ENCODE measurements at places on chromosomes 11 and 22. TPM values are rescaled to one million over a fixed set of nuclear protein-coding genes. Genes with fewer than 3 reads are reported as not detected.
A peak's percentile ranks its signal among the peaks of the same experiment; 100 is the strongest.

The GRIK4 gene
- total RNA-seq, result 2.6 TPM

The AMPD3 gene
- 10.9 TPM for total RNA-seq

The SELENOO gene
- 57.9 TPM for total RNA-seq

The KRTAP5-11 gene
- not detected for total RNA-seq

The SLC5A1 gene
- 4.0 TPM for total RNA-seq

The C22orf15 gene
- 0.68 TPM for total RNA-seq

DNA sequence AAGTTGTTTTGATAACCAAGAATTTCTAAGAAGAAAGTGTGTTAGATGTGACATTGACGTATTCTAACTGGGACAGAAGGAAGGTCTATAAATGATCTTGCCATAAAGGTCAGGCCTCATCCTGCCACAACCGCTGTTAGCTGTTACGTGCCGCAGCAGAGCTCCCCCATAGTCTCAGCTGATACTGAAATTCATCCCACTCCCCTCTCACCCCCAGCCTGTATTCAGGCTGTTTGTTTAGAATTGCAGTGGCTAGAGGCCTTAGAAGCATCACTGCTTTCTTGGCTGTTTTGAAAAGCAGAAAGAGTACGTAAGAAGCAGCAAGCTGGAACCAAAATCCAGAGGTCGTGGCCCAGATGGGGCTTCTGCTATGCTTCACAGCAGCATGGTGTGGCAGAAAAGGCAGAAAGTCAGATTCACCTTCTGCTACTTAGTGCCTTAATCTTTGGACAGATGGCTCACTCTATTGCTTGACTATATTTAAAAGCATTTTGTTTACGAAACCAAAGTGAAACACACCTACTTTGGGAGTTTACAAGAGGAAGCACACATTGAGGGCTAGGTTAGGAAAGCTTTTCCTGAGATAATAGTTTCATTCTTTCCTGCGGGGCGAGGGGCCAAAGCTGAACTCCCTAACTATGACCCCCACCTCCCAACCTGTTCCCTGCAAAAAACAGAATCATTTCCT lies 950 bp upstream of the LAYN start:
- no peak for DNase-seq

GRCh38 chr11:82505379-82505778 lies 228.3 kb downstream of the FAM181B start:
- no peak for DNase-seq

- DNase-seq, result no peak
Observed at GRCh38 chr11:125833016-125833415, at the start of gene PATE4. TSS of gene PATE4 (plus strand) at chr11:125833316. CDS start at chr11:125833360, 44 bp downstream.

DNA sequence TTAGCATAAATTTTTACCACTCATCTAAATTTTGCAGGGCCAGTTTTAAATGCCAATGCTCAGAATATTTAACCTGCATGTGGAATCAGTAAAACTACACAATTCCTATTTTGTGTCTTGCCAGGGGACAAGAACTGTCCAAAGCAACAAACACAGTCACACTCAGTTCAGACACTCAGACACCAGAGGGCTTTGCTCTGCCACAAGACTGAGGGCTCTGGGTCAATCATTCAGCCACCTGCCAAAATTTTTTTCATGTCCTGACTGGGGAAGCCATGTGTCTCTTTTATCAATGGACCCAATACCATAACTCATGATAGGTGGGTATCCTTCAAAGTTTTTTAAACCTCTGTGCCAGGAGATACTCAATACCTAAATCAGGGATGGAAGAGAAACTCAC lies 304.0 kb upstream of the ANO3 start:
- no peak for DNase-seq

- DNase-seq, result no peak
Observed at GRCh38 chr11:126405906-126406305, 50.4 kb downstream of the ST3GAL4 start.

- DNase-seq, result no peak
Observed at GRCh38 chr11:126739499-126740145, 260.9 kb downstream of the KIRREL3 start.

DNA sequence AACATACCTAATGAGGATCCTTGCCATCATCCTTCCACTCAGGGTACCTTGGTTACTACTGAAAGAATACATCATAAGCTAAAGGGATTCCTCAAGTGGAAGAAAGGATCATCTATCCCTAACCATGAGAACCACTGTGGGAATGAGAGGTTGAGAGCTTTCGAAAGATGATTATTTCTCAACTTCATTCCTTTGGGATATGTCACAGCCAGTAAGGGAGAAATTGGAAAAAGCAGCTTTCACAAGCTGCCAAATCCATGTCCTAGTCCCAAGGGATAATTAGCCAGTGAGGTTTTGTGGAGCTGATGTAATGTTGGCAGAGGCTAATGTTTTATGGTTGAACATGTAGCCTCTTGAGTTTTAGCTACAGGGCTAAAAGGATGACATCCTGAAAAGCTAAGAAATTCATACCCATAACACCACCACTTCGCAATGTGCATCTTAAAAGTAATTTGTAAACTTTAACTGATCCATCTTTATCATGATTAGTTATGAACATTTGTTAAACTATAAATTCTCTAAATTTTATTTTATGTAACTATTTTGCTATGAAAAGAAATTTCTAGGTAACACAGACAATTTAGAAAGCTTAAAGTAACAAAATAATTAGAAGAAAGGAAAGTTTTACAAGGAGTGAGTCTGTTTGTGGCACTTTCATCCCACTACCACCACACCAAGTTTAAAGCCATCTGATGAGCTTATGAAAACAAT lies 123.9 kb downstream of the MRTFA start:
- DNase-seq, result no peak

DNA sequence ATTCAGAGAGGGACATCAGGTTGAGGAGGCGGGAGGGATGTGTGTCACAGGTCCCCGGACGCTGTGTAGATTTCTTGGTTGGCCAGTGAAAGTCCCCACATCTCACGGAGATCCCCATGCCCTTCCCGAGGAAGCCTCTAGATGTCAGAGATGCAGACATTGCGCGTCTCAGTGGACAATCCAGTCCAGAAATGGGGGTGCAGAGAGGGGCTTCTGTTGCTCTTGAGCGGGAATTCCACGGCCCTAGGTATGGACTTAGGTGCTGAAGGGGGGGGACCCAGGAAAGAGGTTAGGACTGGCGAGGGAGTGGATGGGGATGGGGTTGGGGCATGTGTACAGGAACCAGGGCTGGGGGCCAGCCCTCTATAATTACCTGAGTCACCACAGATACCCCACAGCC lies 7.0 kb downstream of the THY1 start:
- DNase-seq, result no peak

GRCh38 chr22:45305456-45306075 lies 4.2 kb upstream of the FAM118A start:
- no peak for DNase-seq

DNA sequence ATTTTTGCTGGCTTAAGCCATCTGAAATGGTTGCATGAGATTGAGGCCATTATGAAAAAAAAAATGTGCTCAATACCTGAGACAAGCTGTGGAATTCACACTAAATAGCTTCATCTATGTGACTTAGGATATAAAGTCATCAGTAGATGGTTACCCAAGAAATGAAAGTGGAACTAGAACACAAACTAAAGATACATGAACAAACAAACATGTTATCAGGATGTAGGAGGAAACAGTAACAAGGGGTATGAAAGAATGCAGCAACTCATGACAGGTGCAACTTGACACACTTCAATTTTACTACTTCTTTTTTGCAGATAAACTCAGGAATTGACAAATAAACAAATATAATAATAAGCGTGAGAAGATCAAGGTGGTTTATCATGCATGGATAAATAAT lies 155.0 kb downstream of the WT1 start:
- DNase-seq, result no peak

DNA sequence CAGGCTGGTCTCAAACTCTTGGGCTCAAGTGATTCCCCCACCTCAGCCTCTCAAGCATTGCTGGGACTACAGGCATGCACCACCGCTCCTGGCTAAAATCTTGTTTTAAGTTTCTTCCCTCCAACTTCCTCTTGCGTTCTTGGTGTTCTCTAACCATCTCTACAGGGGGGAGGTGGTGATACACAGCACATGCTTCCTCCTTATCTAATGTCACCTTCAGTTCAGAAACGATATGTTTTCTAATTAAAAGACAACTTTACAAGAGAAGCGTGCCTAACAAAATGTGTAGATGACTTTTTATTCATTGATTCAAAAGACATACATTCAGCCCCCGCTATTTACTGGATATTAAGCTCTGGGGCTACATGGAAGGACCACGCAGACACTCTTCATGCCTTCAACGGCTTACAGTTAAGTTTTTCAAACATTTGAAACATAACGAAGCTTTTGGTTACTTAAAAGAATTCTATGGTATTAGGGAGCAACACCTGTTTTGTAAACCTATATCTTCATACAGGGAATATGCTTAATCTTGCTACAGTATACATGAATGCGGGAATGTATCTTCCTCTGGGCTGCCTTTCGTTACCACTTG lies 933 bp upstream of the DLAT start:
- DNase-seq, result no peak

- DNase-seq, result peak; percentile 59
Observed at GRCh38 chr11:116420770-116421528, 351.8 kb downstream of the BUD13 start.

DNA sequence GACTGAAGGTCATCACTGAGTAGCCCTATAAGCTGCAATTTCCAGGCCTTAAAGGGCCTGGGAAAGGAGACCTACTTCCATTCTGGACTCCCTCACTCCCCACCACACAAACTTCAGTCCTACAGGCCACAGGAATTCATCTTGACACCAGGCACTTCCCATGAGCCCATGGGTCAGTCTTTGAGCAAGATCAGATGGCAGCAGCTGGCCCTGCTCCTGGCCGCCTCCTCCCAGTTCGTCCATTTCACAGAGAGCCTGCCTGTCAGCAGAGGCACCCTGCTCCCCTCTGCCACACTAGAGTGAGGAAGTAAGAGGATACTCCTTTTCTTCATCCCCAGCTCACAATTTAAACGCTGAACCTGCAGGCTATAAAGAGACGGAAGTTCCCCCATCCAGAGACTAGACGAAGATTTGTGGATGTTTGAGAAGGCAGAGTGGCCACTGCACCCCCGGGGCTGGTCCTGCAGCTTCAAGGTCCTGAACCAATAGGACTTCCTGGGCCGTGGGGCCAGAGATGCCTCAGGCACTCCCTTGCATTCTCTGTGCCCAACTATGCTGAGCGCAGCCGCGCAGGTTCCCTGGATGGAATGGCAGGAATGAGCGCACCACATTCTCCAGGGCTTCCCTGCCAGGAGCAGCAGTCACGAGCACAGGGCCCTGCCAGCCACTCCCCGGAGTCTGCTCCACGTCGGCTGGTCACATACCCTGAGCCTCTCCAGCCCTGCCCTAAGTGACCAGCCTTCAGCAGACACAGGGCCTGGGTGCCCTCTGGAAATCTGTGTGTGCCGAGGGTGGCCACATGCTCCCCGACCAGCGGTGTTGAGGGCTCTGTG lies 33.5 kb upstream of the BID start:
- DNase-seq, result no peak

DNA sequence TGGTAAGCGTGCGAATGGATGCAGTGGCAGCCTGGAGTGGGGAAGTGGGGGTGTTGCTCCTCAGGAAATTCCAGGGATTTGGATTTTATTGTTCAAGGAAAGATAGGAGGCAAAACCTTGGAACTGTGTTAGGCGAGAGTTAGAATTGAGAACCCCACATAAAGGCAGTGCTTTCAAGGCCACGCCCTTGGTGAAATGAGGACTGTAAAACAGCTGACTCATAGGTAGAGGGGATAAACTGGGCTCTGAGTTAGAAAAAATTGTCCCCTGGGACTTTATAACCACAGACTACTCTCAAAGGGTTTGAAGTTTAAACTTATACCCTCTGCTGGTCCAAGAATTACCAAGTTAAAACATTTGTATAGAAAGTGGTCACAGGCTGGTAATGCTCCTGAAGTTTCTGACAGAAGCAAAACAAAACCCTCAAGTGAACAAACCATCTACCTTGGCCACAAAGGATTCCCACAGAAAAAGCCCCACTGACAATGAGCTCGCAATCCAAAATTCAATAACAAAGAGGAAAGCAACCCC lies 250.3 kb upstream of the TBCEL start:
- DNase-seq, result no peak

DNA sequence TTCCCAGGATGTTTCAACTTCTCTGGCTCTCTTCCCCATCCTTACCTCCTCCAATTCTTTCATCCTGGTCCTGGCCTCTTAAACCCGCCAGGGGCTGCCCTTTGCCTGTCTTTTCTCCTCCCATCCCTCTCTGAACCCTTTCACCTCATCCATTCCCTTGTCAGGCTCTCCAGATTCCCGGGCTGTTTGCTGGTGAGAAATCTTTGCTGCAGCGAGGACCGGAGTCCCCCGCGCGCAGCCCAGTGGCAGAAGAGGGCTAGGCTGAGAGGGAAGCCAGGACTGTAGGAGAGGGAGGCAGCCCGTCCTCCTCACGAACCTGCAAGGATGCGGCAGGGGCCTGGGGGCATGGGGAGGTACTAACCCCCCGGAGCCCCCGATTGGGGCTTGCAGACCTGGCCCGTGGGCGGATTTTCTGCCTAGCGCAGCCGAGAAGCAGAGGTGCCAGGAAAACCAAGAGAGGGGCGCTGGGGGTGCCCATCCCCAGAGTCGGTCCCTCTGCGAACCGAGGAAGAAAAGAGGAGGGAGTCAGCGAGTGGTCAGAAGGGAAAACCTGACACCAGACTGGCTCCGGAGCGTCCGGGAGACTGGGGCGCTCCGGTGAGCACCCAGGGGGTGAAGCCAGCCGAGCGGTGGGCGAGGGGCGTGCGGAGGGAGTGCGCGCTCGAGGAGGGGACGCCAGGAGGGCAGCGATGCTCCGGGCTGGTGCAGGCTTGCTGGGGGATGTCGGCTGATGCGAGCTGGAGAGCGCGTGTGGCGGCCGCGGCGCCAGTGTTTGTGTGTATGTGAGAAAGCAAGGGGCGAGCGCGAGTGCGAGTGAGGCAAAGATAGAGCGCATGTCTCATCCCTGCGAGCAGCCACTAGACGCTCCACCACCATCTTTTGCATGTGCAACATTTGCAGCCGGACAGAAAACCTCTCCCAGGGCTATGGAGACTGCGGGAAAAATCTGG lies at the start of gene GRIA4:
TSS of gene GRIA4 (plus strand) at position 242 of the 950 bp plus-strand sequence. CDS start 925 bp downstream, outside the sequence.
- peak; percentile 64 for DNase-seq

DNA sequence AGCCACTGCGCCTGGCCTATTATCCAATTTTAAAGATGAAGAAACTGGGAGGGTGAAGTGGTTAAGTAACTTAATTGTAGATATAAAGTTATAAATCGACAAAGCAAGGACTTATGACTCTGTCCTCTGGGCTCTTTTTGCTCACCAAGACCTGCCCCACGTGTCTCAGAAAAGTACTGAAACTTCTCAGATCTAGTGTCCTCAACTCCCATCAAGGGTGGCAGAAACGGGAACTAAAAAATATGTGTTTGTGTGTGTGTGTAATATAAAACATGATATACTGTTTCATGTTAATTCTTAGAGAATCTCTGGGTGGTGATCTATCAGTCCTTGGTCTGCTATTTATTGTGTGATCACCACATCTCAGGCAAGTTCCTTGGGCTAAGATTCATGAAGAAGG lies 104.9 kb downstream of the GAB2 start:
- DNase-seq, result no peak

GRCh38 chr11:70574725-70575347 lies 176.5 kb downstream of the CTTN start:
- no peak for DNase-seq
